Activated CD8-positive, alpha-beta memory T cell treated with anti-CD3 and anti-CD28 coated beads for 4 hours (primary cell): ENCODE measurements at places on chromosomes 6 and 20.

GRCh38 chr20:22861231-22861980 lies 173.7 kb upstream of the SSTR4 start:
- DNase-seq, result no peak

DNA sequence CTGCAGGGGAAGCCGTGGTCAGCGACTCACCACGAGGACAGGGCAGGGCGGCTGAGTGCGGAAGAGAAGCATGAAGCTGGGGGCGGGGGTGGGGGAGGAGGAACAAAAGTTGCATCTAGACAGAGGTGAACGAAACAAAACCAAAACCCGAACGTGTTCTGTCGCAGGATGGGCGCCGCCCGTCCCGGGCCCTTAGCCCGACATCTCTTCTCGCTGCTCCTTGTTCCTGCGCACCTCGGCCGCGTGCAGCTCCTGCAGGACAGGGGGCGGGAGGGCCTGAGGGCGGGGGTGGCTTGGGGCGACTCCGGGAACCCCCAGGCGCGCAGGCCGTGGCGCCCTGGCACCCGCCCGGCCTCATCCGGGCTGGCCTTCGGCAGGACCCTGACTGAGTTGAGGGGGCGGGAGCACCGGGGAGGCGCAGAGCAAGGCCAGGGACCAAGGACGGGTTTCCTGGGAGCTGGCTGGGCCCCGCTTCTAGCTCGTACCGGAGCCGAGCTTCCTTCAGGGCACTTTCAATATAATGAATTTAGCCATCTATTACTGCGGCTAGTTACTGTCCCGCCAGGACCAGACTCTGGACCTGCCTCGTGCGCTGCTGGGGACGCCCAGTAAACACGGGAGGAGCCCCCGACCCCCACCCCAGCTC lies 12.0 kb downstream of the STMN3 start:
- DNase-seq, result no peak

DNA sequence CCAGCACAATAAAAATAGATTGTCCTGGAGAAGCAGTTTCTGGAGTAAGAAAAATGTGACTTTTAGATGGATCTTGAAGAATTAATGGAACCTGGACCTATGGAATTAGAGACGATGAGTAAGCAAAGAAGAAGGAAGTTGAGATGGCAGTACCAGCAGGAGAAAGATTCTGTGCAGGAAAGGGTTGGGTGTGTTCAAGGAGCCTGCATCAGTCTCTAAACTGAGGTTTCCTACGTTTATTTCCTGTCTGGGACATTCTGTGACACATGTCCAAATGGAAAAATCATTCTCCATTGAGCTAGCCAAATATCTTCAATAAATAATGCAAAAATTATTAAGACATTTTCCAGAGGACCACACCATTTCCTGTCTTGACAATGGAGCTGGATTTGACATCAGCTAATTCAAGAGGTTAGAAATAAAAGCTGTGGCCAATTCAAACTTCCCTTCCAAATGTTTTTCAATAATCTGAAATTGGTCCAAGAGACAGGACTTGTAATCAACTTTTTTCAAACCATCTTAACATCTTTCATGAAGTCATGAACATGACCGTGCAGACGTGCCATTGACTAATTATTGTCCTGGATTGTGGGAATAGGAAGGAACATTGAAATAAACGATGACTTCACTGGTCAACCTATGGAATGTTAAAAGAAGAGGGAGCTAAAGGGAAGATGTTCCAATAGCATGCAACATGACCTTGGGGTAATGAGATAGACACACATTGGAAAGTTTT lies 198.3 kb downstream of the ZNF217 start:
- no peak for DNase-seq

DNA sequence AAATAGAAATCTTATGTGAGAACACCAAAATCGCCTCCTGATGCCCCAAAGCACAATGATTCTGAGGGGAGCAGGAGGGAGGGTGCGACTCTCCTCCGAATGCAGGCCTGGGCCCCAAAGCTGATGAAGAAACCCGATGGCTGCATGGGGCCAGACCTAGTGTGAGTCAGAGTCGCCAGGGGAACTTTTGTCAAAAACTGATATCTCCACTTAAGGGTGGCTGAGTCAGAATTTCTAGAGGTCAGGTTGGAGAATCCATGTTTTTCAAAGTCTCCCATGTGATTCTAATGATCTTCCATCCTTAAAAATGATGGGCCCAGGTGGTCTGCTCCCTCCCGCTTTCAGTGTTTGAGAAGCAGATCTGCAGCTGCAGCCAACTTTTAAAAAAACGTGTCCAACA lies 172.8 kb downstream of the BACH2 start:
- DNase-seq, result no peak

GRCh38 chr6:31113861-31114540 lies 599 bp upstream of the PSORS1C1 start:
- DNase-seq, result no peak

GRCh38 chr6:170237999-170238740 lies 52.7 kb downstream of the DLL1 start:
- no peak for DNase-seq

DNA sequence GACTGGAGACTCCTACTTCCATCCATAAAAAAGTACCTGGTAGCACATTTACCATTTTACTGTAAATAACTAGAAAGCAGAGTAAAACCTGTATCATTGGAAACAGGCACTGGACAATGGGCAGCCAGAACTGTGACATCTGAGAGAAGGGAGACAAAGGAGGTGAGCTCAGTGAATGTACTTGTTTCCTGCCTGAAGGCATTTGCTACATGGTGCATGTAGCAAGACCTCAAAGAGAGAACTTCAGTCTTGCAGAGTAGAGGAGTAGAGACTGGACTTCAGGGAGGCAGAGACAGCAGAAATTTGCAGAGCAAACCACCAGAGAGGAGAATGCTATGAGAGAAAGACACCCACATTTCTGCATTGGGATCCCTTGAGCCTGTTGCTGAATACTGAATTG lies 171.0 kb upstream of the CCN2 start:
- DNase-seq, result no peak
